Fibroblast of lung (primary cell): ENCODE measurements at places on chromosomes 6 and 20.

GRCh38 chr6:139680819-139681218 is 306.4 kb upstream of the CITED2 start:
- DNase-seq = no peak

DNA sequence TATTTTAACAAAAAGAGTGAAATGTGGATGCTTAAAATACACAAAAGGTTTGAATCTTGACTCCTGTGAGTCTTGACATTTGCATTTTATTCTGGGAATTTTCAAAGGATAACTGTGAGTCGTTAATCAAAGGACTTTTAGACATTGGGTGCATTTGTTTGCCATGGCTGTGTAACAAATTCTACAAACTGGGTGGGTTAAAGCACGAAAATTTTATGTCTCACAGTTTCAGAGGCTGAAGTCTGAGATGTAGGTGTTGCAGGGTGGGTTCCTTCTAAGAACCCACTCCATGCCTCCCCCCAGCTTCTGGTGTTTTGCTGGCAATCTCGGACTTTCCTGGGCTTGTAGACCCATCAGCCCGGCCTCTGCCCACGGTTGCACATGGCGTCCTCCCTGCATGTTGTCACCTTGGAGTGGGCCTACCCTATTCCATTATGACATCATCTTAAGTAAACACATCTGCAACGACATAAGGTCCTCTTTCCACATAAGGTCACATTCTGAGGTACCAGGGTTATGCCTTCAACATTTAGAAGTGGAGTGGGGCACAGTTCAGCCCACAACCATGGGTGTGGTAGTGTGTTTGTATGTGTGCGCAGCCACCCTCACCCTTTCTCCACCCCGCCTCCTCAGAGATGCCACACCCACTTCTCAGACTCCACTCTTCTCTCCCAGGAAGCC is 113.1 kb downstream of the FOXA2 start:
- DNase-seq = no peak

- DNase-seq = no peak
Observed at GRCh38 chr20:12056839-12057238, 139.1 kb downstream of the BTBD3 start.

GRCh38 chr6:87068795-87069194 is 26.1 kb downstream of the CGA start:
- no peak for DNase-seq

DNA sequence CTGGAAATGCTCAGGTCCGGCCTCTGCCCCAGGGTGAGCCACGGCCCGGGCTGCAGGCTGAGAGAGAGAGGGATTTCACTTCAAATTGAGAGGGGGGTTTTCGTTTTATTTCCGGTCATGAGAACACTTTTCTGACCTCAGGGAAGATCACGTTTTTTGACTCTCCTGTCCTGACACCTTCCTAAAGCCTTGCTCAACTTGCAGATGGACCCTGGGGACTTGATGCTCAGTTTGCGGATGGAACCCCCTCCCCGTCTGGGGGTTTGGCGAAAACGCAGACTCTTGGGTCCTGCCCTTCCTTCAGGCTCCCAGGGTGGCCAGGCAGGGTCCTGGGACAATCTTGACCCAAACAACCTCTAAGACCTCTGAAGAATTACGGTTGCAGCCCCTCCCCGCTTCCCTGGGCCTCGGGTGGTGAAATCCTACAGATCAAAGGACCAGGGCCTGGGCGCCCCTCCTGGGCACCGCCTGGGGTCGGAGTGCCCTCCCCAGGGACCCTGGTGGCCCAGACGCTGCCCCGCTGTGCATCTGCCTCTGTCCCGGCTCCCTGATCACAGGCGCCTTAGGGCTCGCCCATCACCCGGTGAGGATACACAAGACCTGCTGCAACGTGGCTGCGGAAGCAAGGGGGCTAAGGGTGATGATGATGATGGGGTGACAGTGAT is 148.2 kb downstream of the ERMARD start:
- no peak for DNase-seq

DNA sequence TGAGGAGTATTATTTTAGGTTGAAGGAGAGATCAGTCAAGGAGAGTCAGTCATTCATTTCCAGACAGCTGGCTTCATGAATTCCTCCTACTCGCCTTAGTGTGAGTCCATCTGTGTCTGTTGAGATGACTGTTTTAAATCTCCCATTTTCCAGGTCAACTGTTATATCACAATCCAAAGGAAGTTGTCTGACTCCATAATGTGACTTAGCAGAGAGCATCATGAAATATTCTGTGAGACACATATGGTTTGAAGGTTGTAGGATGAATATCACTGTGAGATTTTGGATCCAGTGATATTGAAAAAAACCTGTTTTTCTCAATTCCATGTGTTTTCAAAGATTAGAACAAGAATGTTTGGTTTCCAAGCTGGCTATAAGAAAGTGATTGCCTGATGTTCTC is 530.2 kb upstream of the MAN1A1 start:
- no peak for DNase-seq
